ENCODE measurements at places on chromosomes 2 and 18.

DNA sequence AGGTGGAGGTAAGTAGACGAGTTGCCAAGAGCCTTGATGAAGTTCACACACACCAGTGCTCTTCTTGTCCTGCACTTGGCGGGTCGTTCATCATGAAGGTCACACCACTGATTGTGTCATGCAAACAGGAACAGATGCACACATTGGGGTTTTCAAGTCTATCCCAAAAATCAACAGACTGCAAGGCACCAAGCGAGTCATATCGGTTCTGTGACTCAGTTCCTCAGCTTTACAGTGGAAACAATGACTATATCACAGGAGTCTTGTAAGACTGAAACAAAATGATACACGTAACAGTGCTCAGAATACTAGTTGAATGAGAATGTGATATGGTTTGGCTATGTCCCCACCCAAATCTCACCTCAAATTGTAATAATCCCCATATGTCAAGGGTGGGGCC is 526.9 kb upstream of the ID2 start:
- no peak for DNase-seq

- DNase-seq, result no peak
Observed at GRCh38 chr2:82339805-82340204, 2035.3 kb upstream of the LRRTM1 start.

DNA sequence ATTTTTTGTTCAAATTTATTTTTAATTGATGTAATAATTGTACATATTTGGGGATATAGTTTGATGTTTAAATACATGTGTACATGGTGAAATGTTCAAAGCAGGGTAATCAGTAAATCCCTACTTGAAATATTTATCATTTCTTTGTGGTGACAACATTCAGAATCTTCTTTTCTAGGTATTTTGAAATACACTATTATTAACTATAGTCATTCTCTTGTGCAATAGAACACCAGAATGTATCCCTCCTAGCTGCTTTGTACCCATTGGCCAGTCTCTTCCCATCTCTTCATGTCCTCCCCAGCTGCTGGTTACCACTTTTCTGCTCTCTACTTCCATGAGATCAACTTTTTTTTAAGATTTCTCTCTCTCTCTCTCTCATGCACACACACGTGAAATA is 126.5 kb downstream of the ZNF407 start:
- no peak for DNase-seq

DNA sequence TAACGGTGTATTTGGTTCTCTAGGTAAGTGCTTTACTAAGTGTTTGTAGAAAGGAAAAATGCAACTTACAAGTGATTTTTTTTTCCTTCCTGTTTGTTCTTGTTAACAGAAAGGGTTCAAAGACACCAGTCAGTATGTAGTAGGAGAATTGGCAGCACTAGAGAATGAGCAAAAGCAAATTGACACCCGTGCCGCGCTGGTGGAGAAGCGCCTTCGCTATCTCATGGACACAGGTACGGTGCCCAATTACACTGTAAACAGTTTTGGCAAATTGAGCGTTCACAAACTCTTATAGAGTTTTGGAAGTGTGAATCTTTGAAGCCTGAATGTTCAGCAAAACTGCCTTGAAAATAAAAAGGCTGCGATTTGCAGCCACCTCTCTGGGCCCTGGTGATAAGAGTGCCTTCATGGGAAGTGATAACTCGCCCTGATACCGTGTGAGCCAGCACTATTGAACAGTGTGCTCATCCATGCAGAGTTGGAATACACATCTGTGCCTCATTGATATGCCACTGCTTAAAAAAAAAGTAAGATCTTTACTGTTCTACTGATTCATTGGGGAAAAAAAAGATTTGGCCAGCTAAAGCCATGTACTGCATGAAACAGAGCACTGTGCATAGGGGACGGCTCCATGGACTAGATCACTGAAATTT is 54.0 kb upstream of the OTX1 start:
- DNase-seq, result no peak

GRCh38 chr2:207409517-207409916 is 120.2 kb upstream of the CREB1 start:
- no peak for DNase-seq

- DNase-seq, result no peak
Observed at GRCh38 chr2:32755666-32756065, 127.8 kb downstream of the TTC27 start.

DNA sequence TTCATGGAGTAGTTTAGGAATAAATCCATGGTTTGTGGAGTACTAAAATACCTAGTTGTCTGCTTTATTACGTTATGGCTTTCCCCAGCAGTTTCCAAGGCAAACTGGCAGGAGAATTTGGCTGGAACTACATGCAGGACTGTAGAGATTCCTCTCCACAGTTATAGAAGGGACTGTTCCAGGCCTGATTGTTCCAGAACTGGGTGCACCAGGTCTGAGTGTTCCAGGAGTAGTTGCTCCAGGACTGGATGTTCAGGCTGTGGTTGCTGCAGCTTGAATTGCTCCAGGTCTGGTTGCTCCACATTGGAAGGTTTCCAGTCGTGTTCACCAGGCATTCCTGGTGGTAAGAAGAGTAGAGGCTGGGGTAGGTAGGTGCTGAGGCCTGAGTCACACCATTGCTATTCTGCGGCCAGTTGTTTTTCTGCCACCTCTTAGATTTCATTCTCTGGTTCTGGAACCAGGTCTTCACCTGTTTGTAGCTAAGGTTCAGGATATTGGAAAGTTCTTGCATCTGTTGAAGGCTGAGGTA is 28.1 kb downstream of the SGPP2 start:
- DNase-seq, result no peak

GRCh38 chr2:127626175-127626574 is 19.8 kb upstream of the GPR17 start:
- no peak for DNase-seq

- no peak for DNase-seq
Observed at GRCh38 chr18:49186242-49186641, 235.5 kb upstream of the SMAD7 start.

GRCh38 chr2:79179036-79179435 is 19.5 kb upstream of the REG3A start:
- no peak for DNase-seq

DNA sequence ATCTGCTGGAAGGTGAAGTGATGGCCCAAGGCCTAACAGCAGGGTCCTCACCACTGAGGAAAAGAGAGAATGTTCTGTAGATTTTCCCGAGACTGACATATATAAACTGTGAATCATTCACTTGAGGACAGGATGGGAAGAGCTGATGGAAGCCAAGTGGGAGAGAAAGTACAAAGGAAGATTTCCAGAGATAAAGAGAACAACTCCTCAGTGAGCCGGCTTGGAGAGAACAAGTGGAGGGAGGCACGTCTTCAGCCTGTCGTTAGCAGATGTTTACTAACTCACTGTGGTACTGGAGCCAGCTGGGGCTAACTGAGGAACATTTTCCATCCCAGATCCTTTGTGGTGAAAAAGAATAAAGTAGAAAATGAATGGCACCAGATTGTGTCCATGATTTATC is 552.9 kb upstream of the TNP1 start:
- no peak for DNase-seq

GRCh38 chr2:98869870-98870269 is 66.2 kb downstream of the CRACDL start:
- DNase-seq, result no peak

- DNase-seq, result no peak
Observed at GRCh38 chr2:192029089-192029488, 165.6 kb downstream of the TMEFF2 start.

DNA sequence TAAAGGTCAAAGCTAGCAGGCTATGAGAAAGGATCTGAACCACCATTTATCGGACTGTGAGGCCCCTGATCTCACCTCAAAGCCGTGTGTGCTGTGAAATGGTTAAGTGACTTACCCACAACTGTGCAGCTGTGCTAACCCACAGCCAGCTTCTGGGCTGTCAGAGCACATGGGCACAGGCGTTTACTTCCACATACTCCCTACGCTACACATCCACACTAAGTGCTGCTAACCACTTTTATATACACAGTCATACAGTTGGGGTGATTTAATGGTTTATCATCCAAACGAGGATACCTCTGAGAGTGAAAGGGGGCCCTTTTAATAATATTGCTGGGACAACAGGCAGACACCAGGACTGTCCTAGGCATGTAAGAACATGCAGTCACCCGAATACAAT is 37.3 kb downstream of the CYRIA start:
- no peak for DNase-seq

DNA sequence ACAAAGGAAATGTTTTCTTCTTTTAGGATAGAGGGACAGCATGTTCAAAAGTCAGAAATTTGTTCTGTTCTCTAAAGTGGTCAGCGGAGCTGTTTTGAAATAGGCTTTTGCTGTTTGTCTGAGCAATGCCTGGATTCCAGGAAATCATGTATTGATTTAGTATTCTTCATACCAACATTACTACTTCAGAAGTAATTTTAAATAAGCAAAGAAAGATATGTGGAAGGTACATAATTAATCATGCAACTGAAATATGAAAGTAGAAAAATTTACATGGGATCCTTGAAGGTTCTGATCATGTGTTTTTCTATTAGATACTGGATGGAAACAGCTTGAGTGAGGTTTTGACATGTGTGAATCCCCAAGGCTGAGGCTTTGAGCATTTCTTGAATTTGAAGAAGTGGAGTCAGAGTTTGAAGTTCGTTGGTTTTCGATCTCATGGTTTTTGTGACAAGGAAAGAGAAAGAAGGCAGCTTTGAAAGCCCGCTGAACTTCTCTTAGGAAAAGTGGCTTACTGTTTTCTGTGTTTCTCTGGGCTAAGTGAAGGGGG is 220.0 kb downstream of the LDLRAD4 start:
- no peak for DNase-seq

- DNase-seq, result no peak
Observed at GRCh38 chr2:6952101-6952500, 34.9 kb downstream of the RNF144A start.

DNA sequence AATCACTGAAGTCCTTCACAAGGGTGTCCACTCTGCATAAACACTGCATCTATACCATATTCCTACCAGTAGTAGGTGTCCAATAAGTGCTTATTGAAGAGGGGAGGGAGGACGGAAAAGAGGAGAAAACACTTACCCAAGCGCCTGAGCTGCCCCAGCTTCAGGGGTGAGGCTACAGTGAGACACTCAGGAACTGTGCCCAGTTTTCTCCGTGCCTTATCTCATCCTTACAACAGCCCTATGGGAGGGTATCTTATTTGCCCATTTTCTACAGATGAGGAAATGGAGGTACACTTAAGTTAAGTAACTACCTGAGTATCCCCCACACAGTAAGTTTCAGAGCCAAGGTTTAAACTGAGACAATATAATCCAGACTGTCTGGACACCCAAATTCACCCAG is 41.5 kb downstream of the RNF152 start:
- DNase-seq, result no peak

- DNase-seq, result no peak
Observed at GRCh38 chr18:75204732-75205513, 4.0 kb downstream of the PTGR3 start.

DNA sequence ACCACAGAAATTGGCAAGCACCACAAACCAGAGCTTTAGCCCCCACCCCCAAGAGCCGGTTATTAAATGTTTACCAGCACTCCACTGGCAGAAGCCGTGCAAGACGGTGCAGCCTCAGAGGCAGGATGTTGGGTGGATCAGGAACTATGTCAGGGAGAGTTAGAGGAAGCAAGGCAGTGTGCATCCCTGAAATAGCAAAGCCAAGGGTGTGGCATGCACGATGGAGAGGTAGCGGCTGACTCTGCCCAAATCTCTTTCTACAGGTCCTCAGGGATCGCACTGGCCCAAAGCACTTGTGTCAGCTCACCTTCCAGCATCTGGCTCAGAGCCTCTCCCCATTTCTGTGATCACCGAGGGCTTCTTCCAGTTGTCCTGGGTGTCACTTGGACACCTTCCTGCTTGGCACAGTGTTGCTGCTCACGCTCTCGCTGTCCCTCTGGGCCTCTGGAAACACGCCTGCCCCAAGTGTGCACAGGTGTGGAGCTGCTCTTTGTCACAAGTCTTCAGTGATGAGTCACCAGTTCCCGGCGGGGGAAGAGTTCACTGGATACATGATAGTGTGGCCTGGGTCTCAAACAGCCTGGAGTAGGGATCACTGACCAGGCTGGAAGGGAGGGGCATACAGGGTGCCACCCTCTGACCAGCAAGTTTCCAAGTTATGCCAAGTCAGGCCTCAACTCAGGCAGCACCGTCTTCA is 17.3 kb upstream of the B3GNT7 start:
- no peak for DNase-seq

DNA sequence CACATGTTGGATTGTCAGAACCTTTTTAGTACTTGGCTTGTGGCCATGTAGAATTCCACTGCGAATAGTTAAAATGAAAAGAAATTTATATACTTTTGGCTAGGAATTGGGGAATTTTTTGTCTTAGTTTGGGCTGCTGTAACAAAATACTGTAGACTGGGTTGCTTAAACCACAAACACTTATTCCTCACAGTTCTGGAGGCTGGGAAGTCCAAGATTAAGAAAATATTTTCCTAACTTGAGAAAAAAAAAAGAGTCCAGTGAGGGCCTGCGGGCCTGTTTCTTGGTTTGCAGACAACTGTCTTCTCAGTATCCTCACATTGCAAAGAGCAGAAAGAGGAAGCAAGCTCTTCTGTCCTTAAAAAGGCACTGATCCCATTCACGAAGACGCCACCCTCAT is 81.9 kb downstream of the CD226 start:
- no peak for DNase-seq

GRCh38 chr18:9743200-9744016 is 35.3 kb downstream of the RAB31 start:
- no peak for DNase-seq

- no peak for DNase-seq
Observed at GRCh38 chr2:58063641-58064040, 17.0 kb downstream of the VRK2 start.

DNA sequence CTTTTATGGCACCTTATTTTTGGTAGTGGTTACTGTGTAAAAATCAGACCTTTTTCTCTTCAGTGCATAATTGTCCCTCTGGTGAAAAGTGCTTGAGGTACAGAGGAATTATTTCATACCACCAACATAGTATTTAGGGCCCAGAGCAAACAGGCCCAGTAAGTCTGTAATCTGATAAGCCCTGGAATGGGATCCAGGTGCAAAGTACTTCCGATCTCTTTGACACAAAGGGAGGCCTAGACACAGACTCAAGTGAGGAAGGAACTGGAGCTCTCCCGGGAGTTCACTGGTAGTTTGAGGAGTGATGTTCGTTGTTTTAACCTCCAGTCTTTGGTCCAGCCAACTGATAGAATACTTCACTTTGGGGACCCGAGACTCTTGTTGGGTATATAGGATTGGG is 57.4 kb downstream of the RAB31 start:
- DNase-seq, result no peak

GRCh38 chr2:85251070-85251616 is 76.6 kb downstream of the TGOLN2 start:
- no peak for DNase-seq

GRCh38 chr2:51581636-51582267 is 549.8 kb upstream of the NRXN1 start:
- DNase-seq, result no peak

DNA sequence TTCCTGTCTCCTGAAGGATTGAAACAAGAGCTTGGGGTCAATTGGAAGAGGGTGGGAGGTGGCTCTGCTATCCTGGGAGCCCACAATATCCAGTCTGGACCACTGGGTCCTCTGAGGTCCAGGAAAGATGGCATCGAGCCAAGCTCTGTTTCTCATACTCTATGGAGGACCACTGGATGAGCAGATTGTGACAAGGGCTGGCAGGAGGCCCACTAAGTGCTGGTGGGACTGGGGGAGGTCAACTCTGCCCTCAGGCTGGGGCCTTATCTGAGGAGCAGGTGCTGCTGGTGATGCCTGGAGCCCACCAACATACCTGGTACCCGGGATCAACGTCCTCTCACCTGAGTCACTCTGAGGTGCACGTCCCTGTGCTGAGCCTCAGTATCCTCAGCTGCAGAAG is 142.4 kb downstream of the NDUFA10 start:
- no peak for DNase-seq

- DNase-seq, result no peak
Observed at GRCh38 chr18:46903406-46903805, 13.9 kb downstream of the PIAS2 start.

- DNase-seq, result no peak
Observed at GRCh38 chr2:147623328-147623727, 221.5 kb upstream of the ACVR2A start.

Data from activated T-cell treated with anti-CD3 and anti-CD28 coated beads for 1 hour (primary cell).